ENCODE measurements at places on chromosomes 12 and 14. TPM values are rescaled to one million over a fixed set of nuclear protein-coding genes. Genes with fewer than 3 reads are reported as not detected.

GRCh38 chr14:72945356-72946027 lies 19.2 kb downstream of the DCAF4 start:
- no peak for DNase-seq

GRCh38 chr12:5063149-5063548 lies 19.5 kb downstream of the KCNA5 start:
- DNase-seq: no peak

- DNase-seq: no peak
These were observed 48.5 kb downstream of the SVOP start for GRCh38 chr12:108972358-108972757.

DNA sequence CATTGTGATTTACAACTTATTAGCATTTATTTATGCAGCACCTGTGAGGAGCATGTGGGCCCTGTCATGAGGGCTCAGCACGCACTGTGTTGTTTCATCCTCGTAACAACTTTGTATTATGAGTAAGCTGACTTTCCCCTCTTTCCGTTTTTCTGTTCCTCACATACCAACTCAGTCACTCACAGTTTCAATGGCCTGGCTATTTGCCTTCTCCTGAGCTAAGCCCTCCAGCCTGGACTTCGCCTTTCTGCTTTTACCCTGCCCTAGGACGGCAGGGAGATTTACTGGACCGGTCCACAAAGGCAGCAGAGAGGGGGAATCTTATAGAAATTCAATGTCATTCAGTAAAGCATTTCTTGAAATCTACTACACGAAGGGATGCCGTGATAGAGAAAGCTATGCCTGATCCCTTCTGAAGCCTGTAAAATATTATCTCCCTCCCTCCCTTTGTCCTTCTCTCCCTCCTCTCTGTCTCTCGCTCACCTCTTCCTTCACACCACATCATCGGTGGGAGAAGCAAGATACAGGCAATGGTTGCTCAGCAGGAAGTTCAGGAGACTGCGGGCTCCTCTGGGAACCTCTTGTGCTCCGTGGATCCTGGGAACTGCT lies 219.2 kb upstream of the TBX3 start:
- DNase-seq: peak; percentile 29

Gene P2RX7
- 0.52 TPM for total RNA-seq

GRCh38 chr12:94636462-94637085 lies 13.8 kb downstream of the TMCC3 start:
- DNase-seq: peak; percentile 68

GRCh38 chr12:31868965-31869364 lies 90.2 kb upstream of the RESF1 start:
- DNase-seq: peak; percentile 71

DNA sequence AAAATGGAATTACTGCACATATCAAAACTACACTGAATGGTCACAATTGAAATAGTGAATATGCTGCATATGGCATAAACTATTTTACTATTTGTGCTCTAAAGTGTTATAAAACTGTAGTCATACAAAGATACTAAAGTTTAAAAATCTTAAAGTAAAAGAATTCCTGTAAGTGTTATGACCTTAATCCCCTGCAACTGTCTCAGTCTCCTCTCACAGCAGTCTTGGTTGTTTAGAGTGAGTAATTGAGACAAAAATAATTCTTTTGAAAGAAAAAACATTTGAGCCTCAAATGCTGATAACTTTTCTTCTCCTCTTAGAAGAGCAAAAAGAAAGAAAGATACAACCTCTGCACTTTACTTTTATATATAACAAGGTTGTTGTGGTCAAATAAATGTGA lies 99.9 kb downstream of the SYT1 start:
- no peak for DNase-seq

GRCh38 chr12:107654873-107655272 lies 30.7 kb upstream of the PWP1 start:
- no peak for DNase-seq

- peak; percentile 69 for DNase-seq
These were observed 125.0 kb upstream of the HMGA2 start for GRCh38 chr12:65699251-65699650.

- no peak for DNase-seq
These were observed 18.5 kb upstream of the CD9 start for GRCh38 chr12:6181583-6182278.

DNA sequence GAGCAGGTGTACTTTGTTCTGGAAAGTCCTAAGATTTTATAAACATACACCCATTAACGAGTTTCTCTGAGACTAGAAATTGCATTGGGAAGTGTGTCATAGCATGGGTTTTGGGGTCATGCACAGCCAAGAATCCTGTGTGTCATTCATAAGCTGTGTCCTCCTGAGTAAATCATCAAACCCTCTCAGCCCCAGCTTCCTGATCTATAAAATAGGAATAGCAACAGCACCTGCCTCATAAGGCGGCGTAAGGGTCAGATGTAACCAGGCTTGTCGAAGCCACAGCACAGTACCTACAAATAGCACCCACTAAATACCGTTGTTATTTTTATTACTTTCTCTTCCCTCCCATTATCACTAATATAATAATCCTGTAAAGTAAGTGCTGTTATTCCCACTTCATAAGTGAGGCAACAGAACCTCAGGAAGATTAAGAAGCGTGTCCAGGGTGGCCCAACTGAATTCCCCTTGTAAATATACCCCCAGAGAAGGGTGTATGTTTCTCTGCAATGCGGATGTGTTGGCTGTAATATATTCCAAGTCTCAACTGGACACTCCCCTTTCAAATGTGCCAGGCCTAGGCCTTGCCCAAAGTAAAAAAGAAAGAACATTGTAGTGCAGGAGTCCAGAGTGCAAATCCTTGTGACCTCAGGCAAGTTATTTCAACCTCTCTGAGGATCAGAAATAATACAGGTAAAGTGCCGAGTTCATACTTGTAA lies 188.3 kb upstream of the BCL2L14 start:
- DNase-seq: peak; percentile 91

GRCh38 chr14:77615361-77616132 lies 890 bp downstream of the SPTLC2 start:
- peak; percentile 57 for DNase-seq

- peak; percentile 93 for DNase-seq
These were observed 54.4 kb downstream of the SPPL3 start for GRCh38 chr12:120849765-120850164.

DNA sequence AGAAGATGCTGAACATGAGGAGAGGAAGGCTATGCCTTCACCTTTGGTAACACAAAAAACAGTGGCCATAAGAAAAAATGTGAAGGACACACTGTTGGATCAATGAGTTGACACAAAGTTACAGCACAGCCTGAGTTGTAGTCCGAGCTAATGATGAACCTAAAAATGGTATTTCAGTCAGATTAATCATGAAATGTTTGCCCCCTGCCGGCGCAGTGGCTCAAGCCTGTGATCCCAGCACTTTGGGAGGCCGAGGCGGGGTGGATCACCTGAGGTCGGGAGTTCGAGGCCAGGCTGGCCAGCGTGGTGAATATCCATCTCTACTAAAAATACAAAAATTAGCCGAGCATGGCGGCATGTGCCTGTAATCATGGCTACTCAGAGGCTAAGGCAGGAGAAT lies 1.3 kb upstream of the CAPRIN2 start:
- no peak for DNase-seq

- DNase-seq: peak; percentile 43
These were observed 428.2 kb downstream of the RAD51B start for GRCh38 chr14:68247676-68248268.

Gene COA8
- total RNA-seq: 32.5 TPM

DNA sequence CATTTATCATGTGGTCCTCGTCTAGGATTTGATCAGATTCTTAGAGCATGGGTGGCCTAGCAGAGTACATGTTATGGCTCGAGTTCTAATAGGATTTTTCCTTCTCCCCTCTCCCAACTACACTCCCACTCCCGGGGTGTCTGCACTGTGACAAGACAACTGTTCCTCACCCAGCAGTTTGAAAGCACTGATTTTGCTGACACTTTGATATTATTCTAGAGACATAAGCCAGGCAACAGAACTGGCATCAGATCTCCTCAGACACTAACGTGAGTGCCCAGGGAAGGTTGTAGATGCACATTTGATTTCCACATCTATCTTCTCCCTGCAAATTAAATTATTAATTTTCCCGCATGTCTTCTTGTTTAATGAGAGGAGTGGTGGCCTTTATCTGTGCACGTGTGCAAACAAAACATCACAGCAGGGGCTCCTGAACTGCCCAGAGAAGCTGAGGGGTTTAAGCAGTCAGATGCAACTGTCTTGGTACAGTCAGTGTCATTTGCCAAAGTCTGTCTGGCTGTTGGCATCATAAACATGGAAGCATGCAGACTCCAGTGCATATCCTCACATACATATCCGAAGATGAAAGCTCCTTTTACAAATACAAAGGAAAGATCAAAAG lies 491.8 kb downstream of the NPAS3 start:
- DNase-seq: no peak

GRCh38 chr12:111436811-111437210 lies 31.1 kb downstream of the SH2B3 start:
- no peak for DNase-seq

Gene RNF34
- 71.2 TPM for total RNA-seq

DNA sequence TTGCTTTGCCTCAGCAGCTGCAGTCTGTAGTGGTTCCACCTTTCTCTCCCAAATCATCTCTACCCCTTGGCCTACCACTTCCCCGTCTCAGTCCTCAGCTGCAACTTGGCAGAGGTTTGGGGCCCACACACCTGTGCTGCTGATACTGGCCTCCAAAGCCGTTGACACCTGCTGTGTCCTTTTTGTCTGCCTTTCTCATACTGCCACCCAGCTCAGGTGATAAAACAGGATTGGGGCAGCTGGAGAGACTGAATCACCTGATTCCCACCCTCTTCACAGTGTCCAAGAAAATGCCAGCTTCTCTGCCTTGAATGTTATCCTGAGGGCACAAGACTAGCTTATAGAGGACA lies 103.7 kb downstream of the ETV6 start:
- no peak for DNase-seq

GRCh38 chr14:100374270-100374669 lies 51.1 kb downstream of the SLC25A47 start:
- DNase-seq: no peak

DNA sequence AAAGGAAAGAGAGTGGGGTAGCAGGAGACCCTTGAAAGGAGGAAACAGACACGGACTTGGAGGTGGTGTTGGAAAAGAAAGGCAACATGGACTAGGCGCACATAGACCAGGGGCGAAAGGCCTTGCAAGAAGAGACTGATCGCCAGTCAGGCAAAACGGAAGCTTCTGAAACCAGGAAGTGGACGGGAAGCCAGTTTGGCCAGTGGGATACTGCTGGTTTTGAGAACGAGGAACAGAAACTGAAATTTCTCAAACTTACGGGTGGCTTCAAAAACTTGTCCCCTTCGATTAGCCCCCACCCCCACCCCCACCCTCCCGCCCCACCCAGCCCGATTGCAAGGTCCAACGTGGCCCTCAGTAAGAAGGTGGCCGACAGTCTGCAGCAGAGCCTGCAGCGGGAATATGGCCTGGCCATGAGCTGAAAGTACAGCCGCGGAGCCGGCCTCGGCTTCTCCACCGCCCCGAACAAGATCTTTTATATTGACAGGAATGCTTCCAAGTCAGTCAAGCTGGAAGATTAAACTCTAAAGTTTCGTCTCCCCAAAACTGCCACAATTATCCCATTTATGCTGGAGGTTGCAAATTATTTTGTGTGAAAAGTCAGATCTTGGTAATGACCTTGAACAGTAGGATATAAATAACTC lies 364.7 kb downstream of the BCAT1 start:
- no peak for DNase-seq

Gene BCL11B
- total RNA-seq: 0.17 TPM

Gene PRPF40B
- 17.3 TPM for total RNA-seq

- no peak for DNase-seq
These were observed 151.7 kb downstream of the PDZRN4 start for GRCh38 chr12:41339784-41340183.

DNA sequence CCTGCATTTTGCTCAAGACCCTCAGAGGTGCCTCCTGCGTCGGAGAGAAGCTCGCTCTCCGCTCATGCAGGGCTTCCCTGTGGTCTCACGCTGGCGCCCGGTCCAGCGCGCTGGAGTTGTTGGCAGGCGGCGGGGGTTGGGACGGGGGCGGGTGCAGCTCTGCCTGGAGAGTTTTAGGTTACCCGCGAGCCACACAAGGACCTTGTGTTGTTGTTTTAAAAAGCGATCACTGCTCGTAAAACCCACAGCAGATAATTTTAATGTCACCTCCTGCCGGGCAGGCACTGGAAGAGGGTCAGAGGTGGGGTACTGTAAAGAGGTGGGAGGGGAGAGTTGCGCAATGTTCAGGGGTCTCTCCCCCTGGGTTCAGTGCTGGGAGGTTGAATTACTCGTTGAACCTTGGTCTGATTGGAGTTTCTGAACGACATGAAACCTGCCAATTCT lies 850 bp downstream of the SMOC1 start:
- no peak for DNase-seq

Gene GRIP1
- total RNA-seq: 32.4 TPM

DNA sequence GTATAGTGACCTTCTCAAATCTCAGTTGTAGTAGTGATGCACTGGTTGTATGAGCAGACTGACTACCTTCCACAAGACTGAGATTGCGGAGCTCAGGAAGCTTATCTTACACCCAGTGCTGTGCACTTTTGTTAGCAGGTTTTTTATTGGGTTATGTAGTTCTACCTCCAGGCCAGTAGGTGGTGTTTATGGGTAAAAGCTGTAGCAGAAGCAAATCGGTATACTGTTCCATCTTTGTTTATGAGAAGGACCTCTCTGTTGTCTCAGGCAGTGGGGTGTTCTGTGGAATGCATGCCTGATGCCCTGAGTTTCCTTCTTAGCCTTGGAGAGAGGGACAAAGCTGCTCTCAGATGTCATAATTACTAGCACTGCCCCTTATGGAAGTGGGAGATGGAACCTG lies 217.8 kb downstream of the LRFN5 start:
- no peak for DNase-seq

Gene OS9
- total RNA-seq: 186 TPM

DNA sequence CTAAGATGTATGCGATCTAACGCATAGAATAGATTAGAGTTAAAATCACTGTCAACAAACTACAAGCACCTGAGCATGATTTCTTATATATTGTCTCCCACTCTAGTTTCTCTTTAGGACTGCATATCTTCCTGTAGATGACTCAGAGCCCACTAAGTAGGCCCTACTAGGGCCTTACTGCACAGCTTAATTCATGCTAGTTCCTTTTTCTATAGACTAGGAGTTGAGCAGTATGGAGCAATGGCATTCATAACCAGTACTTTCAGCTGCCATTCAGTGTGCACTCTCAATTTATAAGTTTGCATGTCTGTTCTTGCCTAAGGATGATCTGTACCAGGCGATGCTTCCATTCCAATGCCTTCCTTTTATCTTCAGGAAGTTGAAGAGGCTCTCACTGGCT lies 103.5 kb downstream of the METTL25 start:
- peak; percentile 56 for DNase-seq

DNA sequence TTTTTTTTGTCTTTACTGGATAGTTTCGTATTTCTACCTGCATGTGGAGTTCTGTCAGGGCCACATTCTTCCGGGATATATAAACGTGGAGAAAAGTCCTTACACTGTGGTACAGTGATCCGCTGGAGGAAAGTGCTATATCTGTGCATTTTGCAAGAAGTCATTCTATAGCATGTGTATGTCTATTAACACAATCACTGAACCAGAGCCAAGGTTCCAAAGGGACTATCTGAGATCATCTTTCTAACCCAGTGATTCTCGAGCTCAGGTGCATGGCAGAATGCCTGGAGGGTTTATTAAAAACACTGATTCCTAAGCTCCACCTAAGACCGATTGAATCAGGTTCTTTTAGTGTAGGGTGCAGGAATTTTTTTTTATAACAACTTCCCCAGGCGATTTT lies 354.0 kb downstream of the NRXN3 start:
- no peak for DNase-seq

- DNase-seq: peak; percentile 53
These were observed 174.2 kb upstream of the SLC38A2 start for GRCh38 chr12:46546634-46547273.
